Liver (tissue), 10 donors: ENCODE measurements at places on chromosomes 2 and 18. TPM values are rescaled to one million over a fixed set of nuclear protein-coding genes. Genes with fewer than 3 reads are reported as not detected.

DNA sequence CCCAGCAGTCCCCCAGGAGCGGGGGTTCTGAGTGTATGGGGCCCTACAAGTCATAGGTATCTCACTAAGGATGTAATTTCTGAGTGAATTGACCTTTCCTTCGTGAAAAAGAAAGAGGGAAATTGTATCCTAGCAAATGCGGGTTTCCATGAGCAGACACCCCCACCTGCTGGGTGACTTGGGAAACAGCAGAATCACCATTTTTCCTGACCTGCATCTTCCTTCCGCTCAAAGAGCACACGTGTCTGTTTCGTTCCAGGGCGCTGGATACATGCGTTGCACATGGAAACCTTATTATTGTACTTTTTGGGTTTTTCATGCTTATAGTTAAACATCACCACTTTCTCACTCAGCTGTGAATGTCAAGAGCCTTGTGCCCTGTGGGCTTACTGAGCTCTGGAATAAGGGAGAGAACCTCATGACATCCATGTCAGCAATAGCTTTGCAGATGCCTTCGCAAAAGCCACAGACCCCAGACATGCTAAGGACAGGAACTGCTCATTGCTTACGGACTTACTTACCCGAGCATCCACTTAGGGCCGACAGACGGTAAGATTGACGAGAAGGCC, 132.8 kb downstream of the TPO start:
- DNase-seq, result peak; percentile 51

DNA sequence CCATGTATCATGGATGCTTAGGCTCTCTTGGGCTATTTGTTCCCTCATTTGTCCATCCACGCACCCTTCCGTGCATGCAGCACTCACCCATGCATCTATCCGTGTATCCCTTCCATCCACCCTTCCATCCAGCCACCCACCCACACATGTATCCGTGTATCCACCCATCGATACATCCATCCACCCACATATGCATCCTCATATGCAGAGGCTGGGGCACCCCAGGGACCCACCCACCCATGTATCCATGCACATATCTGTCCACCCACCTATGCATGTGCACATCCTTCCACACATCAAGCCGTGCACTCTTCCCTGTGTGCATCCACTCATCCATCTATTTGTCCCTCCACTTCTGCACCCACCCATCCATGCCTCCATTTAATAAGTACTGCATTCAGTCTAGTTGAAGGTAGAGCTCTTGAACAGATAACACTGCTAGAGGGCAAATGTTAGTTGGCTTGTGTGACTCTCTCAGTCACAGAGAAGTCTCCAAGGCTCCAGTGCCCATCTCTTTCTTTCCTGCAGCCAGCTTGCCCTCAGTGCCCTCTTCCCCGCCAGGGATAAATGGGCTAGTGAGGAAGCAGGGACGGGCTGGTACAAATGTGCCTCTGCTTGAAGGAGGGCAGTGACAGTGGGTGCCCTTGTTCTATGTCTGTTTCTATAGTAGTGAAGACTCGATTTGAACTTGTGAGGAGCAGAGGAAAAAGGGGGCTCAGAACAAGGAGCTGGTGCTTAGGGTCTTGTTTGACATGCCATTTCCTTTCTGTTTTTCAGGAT, 61.5 kb downstream of the EMILIN2 start:
- no peak for DNase-seq

TEKT4 gene
- not detected for polyA plus RNA-seq

DNA sequence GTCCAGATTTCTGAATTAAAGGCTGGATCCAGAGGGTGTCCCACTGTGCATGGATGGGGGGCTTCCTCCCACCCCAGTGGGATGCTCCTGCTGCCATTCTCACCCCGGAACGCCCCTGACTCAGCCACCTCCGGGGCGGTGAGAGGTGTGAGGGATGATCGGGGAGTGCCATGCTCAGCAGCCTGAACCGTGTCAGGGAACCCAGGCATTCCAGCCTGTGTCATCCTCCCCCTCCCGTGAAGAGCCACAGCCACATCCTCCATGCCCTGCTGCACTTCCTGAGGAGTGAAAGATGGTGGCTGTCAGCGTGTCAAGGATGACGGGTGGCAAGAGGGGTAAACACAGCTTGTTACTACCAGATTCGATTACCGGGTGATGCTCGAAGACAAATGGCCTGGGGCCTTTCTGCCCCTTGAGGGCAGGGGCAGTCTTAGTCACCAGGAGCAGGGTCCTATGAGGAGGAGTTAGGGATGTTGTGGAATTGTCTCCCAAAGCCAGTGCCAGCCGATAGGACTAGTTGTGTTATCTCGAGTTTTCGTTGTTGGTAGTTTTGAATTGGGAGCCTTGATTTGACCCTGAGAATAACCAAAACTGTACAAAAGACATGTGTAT, 80.8 kb downstream of the TCF7L1 start:
- no peak for DNase-seq

TTN gene
- polyA plus RNA-seq, result 1.3 TPM

GRCh38 chr2:32838949-32839348, 107.8 kb upstream of the LTBP1 start:
- DNase-seq, result no peak

TNFRSF11A gene
- 0.32 TPM for polyA plus RNA-seq

AMER3 gene
- not detected for polyA plus RNA-seq

DNA sequence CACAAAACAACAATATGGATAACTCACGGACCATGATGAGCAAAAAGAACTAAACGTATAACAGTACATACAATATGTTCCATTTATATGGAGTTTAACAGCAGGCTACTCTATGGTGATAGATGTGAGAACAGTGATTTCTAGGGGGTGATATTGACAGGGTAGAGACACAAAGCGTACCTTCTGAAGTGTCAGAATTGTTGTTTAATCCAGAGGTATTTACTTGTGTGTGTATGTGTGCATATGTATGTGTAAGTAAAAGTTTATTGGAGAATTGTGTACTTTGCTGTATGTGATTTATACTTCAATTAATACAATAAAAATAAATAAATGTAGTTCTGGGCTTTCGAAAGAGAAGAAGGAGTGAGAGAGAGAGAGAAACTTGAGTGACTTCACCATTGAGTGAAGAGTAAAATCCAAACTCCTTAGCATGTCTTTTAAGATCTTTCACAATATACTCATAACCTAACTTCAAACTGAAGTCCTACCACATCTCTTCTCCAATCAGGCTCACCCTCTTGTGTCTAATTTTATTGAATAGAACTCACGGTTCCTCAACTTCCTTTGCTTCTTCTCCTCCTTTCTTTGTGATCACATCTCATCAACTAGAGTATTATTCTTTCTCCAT, 126.0 kb upstream of the KLF7 start:
- no peak for DNase-seq

NEB gene
- 0.37 TPM for polyA plus RNA-seq

DNA sequence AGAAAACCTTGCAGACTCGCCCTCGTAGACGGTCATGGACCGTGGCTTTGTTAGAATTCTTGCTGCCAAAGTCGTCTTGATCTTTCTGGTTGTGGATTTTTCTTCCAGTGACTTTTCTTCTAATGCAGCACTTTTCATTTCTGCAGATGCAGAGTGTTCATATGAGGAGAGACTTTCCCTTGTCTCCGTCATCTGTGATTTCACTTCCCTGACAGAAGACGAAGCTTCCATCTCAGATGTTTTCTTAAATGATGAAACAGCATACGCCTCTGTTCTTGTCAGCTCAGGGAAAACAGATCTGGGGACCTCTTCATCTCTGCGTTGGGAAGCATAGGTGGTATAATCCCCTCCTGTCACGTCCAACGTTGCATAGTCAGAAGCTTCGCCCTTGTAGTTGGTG, 50.9 kb downstream of the PLEKHA3 start:
- DNase-seq, result no peak

DNA sequence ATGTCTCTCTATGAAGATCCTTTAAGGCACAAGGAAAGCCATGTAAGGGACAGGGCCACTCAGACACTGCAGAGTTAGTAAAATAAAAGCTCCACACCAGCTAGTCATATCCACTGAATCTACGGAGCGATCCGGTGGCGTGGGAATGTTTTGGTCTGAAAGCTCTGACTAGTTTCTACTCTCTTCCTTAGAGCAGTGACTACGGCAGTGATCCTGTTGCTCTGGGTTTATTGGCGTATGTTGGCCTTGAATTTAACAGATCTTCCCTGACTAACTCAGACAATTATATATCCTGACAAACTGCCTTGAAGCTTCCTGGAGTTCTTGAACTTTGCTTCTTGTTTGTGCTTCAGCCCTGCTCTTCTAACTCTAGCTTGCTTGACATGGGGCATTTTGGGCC, 115.3 kb upstream of the FZD5 start:
- no peak for DNase-seq

GATA6 gene
- 6.2 TPM for polyA plus RNA-seq

GRCh38 chr2:22153931-22154613, 1030.3 kb downstream of the TDRD15 start:
- DNase-seq, result no peak

NRP2 gene
- 3.8 TPM for polyA plus RNA-seq

DNA sequence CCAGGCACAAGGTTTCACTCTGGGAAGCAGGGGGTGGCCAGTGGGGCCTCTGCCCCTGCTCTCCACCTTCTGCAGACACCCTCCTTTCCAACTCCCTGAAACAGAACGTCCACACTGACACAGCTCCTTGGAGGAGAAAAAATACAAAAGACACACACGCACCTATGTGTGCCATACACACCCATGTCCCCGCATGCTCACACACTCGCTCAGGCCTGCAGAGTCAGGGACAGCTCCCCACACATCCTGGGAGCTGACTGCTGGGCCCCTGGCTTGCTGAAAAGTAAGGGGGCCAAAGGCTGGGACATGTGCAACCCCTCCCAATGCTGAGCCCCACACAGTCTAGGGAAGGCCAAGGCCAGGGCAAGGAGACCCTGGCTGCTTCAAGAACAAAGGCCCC, 200.5 kb downstream of the TNS1 start:
- no peak for DNase-seq

ATOH8 gene
- polyA plus RNA-seq, result 20.4 TPM

DNA sequence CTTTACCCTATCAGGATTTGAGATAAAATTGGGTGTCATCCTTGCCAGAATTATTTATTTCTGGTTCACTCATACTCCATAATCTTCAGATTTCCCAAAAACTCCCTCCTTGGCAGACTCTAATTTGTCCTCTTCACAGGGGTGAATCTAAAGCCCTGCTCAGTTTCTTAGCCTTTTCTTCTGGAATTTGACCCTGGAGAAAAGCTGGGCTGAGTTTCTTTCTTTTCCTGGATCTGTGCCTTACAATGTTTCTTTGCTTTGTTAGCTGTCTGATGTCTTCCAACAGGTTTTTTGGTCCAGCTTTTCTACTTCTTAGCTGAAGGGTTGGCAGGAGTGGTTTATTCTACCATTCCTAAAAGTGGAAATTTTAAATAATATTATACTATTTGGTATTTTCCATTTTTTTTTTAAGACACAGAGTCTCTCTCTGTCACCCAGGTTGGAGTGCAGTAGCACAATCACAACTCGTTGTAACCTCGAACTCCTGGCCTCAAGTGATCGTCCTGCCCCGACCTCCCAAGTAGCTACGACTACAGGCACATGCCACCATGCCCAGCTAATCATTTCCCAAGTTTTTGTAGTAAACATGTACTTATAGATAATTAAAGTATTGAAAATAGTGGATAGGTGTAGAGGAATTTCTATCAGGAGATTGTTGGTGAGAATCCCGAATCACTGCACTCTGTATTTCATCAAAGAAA, 138.4 kb upstream of the TWIST2 start:
- DNase-seq, result no peak

DPP4 gene
- polyA plus RNA-seq, result 12.7 TPM
